Stimulated activated CD8-positive, alpha-beta memory T cell treated with anti-CD3 and anti-CD28 coated beads, Interleukin-7, amount 100 ng/mL, for 1 hour (primary cell): ENCODE measurements at places on chromosomes 11 and 22.

GRCh38 chr11:123144707-123145106, 50.3 kb downstream of the CLMP start:
- no peak for DNase-seq

DNA sequence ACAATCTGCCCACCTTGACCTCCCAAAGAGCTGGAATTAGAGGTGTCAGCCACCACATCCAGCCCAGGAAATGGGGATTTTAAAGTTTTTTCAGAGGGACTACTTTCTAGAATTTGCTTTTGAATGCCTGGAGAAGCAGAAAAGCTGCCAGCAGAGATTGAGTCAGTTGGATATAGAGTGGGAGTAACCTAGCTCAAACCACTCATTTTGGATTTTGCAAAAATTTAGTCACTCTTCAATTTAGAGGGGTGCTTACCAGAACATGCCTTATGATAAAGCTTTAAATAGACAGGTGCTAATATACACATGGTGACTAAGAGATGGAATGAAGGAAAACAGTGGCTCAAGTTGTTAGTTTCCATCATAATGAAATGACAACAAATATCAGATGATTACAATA, 26.5 kb upstream of the PSMA1 start:
- DNase-seq, result no peak

- no peak for DNase-seq
Measured at GRCh38 chr11:121681550-121682268, 228.9 kb upstream of the SORL1-AS1 start.

DNA sequence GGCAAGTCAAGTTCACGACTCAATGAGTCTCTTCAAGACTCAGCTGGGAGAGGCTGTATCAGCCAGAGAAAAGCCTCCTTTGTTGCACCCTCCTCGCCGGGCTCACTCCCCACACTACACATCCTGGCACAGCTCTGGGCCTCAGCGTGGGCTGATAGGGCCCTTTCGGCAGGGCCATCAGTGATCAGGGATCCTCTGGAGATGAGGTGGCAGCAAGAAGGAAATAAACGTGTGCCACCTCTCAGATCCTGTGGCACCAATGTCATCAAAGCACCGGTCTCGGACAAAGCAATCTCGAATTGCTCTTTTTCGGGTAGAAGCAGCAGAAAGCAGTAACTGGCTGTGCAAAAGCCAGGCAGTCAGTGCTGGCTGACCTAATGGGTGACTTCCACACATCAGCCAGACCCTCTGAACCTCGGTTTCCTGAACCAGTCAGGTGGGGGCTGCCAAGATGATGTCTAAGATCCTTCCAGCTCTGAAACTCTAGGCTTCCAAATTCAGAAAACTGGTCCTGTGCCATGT, 2.1 kb downstream of the EHD1 start:
- no peak for DNase-seq

DNA sequence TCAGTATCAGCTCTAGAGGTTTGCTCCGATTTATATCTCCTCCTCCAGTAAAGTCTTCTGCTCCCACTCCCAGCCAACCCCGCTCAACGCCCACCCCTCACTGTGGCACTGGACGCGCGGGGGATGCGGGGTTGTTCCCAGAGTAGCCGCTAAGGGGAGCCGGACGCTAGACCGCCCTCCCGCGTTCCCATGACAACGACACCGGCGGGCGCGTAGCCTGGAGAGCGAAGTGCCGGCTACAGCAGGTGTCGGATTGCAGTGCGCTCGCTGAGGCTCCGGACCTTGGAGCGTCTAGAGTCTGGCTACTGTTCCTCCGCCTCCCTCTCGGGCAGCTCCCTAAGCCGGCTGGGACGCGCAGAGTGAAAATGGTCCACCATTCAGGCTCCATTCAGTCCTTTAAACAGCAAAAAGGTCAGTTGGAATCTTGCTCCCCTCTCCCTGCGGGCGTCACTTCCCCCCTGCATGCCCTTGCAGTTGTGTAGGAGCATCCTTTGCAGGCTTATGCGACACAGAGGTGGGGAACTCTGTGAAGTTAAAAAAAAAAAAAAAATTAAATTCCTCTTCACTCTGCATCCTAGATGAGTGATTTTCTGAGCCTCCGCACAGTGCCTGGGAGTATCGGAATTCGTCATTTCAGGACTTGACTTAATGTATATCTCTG, at the start of gene ANO3:
TSS of gene ANO3 (plus strand) at position 220 of the 661 bp plus-strand sequence. CDS start at position 366, 146 bp downstream.
- DNase-seq, result no peak

- DNase-seq, result no peak
Measured at GRCh38 chr11:121311373-121311772, 18.8 kb downstream of the SC5D start.

- no peak for DNase-seq
Measured at GRCh38 chr11:110762590-110762989, 50.4 kb upstream of the ARHGAP20 start.

- DNase-seq, result no peak
Measured at GRCh38 chr22:49947296-49947622, 13.3 kb upstream of the PIM3 start.

DNA sequence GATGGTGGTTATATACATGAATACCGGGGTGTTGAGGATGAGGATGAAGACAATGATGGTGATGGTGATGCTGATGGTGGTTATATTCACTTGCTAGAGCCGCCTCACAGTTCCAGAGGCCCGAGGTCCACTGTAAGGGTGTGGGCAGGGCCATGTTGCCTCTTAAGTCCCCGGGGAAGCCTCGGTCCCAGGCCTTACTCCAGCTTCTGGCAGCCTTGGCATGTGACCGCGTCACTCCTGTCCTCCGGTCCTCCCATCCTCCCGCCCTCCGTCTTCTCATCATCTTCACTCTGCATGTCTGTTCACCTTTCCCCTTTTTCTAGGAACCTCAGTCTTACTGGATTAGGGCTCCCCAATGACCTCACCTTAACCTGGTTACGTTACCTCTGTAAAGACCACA, 54.6 kb downstream of the IGLL1 start:
- DNase-seq, result no peak

- DNase-seq, result no peak
Measured at GRCh38 chr11:19511413-19512183, 201.0 kb upstream of the NAV2 start.

DNA sequence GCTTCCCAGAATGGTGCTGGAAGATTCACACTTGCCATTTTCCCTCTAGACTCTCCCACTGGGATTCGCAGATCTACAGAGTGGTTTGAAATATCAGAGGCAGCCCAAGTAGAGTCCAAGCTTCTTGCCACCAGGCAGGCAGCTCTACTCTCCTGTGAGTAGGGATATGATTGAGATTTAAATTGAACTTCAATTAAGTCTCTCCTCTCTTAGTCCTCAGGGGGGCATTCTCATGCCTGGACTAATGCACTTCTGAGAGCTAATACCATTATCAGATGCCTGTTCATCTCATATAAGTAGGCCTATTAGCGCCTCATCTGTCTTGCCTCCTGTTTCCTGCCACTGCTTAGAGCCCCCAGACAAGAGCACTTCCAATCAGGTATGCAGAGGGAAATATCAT, 25.5 kb upstream of the AMPD3 start:
- no peak for DNase-seq

DNA sequence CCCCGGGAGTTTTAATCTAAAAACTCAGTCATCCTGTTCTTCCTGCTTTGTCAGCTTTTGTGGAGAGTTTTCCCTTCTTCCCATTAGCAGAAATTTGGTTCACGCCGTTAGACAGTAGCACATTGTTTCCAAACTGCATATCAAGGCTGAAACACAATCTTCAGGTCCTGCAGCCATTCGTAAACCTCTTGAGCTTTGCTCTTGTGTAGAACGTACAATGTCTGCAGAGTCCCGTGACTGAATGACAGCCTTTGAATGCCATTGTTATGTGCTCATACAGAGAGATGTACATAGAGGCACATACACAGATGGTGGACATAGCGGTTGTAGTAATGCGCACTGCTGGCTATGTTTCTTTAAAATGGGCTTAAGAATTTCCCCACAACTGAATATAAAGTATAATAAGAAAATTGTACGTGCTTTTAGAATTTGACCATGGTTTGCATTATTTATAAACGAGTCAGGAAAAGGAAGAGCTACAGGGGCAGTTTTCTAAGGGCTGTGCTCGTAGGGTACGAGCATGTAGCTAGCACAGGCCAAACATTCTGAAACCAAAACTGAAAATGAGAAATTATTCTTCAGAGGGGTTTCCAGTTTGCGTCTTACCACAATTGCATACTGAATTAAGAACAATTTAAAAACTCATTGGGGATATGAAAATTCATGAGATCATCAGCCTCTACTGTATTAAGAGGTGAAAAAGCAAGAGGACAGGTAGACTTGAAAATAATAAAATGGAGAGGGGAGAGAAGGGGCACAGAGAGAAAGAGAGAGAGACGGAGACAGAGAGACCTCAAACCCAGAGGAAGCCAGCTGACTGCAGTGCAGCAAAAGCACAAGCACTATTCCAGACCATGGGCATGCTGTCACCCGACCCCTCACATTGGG, 310.1 kb downstream of the CADM1 start:
- DNase-seq, result no peak

DNA sequence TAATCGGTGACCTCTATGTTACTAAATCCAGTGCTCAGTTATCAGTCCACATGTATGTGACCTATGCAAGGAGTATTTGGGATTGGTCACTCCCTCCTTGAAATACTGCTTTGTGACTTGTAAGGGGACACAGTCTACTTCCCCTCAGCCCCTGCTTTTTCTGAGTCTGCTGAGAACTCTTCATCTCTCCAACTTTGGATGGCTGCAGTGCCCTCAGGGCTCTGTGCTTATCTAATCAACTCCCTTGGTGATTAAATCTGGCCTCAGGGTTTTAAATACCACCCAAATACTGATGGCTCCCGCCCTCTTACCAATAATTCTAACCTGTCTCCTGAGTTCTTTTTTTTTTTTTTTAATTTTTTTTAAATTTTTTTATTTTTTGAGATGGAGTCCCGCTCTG, 40.2 kb downstream of the FAM118A start:
- no peak for DNase-seq

DNA sequence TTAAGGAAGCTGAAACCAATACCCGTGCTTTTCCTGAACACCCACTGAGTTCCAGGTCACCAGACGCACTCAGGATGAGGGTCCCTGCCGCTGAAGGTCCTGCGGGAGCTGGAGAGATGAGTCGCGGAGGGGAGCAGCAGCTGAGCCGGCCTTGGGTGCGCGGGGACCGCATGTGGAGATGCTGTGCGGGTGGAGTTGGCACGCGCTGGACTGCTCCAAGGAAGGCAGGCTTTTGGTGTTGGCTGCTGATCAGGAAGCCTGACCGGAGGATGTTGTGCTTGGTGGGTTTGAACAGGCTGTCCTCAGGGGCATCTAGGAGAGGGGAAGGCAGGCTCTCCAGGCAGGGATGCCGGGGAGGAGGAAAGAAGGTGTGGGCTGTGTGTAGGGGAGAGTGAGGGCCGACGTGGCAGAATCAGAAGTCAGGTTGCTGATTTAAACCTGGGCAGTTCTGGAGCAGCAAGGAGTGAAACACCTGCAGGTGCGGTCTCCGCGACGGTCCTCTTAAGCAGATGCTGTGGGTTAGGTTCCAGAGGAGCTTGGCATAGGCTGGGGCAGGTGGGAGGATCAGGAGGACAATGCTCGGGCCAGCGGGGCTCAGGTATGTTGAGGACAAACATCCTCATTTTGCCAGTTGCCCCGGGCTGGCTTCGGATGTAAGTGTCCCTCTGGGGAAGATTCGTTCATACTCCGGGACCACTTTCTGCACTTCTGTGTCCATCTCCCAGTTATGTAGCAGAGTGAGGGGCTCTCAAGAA, 197.5 kb upstream of the B3GAT1 start:
- no peak for DNase-seq

- DNase-seq, result no peak
Measured at GRCh38 chr11:96338910-96339705, 3.9 kb downstream of the MAML2 start.

- DNase-seq, result peak; percentile 5
Measured at GRCh38 chr22:33000342-33001280, 57.6 kb downstream of the SYN3 start.

- no peak for DNase-seq
Measured at GRCh38 chr22:47000256-47000655, 237.8 kb downstream of the TBC1D22A start.

DNA sequence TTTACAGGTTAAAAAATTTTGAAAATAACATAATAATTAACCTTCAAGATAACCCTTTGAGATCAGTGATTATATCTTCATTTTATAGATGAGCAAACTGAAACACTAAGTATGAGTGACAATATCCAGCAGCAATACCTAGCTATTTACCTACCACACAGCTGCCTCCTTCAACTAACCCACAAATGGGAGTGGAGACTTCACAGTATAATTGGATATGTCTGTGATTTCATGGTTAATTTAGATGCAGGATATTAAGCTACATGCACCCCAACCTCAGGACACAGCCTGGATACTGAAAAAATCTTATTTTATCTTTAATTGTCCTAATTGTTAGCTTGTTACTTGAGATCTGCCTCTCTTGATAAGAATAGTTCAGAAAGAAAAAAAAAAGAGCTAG, 297.2 kb upstream of the ANO5 start:
- no peak for DNase-seq

DNA sequence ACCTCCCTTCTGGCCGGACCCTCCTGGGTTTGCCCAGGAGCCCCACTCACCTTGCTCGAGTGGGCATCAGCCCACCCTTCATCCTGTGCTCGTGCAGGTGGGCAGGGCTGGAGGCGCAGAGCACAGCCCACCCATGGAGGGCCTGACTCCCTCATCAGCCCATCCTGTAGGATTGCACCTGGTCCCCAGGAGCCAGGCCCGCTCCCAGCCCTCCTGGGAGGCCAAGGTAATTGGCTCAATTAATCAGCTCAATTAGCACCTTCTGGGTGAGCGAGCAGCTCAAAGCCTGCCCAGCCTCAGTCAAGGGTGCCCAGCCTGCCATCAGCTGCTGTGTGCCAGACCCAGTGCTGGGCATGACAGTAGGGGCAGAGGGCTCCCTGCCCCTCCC, 58.1 kb upstream of the NECTIN1 start:
- no peak for DNase-seq

- DNase-seq, result no peak
Measured at GRCh38 chr11:61766353-61766841, 14.0 kb downstream of the MYRF start.

GRCh38 chr11:121790430-121790829, 325.6 kb downstream of the BLID start:
- no peak for DNase-seq

GRCh38 chr11:30143098-30143705, 87.6 kb upstream of the FSHB start:
- DNase-seq, result no peak

GRCh38 chr11:15905366-15906104, 450.8 kb downstream of the SOX6 start:
- no peak for DNase-seq

DNA sequence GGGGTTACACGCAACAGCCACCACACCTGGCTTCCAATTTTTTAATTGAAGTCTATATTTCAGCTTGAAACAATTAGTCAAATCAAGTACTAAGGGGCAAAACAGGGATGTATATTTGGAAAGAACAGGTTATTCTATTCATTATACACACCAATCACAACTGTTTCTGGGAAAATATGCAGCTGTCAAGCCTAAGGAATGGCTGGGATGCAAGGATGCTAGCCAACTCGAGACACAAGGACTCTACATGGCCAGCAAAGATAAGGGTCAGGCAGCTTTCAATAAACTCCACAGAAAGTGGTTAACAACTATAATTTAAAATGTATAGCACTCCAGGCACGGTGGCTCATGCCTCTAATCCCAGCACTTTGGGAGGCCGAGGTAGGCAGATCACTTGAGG, 126.8 kb upstream of the APOA1 start:
- no peak for DNase-seq
